Stimulated activated CD4-positive, alpha-beta T cell treated with anti-CD3 and anti-CD28 coated beads, Interleukin-2, amount 100 ng/mL, for 24 hours (primary cell): ENCODE measurements at places on chromosomes 6 and 20.

- no peak for DNase-seq
Observed at GRCh38 chr6:134575221-134575620, 257.3 kb upstream of the SGK1 start.

DNA sequence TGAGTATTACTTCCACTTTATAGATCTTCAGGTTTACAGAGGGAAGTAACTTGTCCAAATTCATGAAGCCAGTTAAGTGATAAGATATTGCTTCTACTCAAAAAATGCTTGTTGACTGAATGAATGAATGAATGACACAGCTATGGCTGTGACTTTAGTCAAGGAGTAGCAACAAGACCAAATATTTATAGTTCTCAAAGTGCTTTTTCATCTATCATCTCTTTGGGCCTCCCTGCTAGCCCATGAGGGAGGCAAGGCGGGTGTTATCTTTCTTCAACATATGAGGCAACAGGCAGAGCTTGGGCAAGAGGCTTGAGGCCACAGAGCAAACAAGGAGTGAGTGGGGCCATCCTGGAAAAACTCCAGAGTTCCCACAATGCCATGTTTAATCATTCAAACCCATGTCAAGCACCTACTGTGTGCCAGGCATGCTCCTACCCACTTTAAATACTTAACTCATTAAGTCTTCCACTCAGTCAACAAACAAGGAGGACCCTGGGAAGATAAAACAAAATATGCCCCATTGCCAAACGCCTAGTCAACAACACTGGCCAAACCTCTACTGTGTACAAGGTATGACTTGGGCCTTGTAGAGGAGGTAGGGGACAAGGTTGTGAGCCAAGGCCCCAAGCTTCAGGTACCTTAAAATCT is 15.9 kb downstream of the BCL2L1 start:
- DNase-seq = no peak

GRCh38 chr6:74166849-74167248 is 470.8 kb downstream of the CD109 start:
- no peak for DNase-seq

DNA sequence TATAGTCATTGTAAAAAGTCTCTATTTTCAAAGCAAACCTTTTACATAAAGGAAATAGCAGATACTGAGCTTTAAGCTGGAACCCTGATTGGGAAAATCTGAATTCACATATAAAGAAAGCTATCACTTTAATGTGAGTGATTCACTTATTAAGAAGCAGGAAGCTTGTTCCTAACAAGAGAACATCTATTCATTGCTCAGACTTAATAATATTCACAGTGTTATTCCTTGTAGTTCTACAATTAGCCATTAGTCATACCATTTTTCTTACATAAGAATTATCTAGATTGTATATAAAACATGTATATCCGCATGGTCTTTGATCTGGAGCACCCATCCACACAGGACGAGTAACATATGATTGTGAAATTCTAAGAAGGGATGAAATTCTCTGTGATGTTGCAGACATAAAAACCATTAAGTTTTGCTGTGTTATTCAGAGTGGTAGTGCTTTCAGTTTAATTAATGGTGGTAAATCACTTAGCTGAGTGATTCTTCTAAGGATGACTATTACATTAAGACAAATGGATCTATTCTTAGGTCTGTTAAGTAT is 71.1 kb upstream of the FOXQ1 start:
- DNase-seq = no peak

- no peak for DNase-seq
Observed at GRCh38 chr6:144372611-144373594, 87.8 kb downstream of the UTRN start.
